ENCODE measurements at places on chromosomes 1 and 21. TPM values are rescaled to one million over a fixed set of nuclear protein-coding genes. Genes with fewer than 3 reads are reported as not detected.

DNA sequence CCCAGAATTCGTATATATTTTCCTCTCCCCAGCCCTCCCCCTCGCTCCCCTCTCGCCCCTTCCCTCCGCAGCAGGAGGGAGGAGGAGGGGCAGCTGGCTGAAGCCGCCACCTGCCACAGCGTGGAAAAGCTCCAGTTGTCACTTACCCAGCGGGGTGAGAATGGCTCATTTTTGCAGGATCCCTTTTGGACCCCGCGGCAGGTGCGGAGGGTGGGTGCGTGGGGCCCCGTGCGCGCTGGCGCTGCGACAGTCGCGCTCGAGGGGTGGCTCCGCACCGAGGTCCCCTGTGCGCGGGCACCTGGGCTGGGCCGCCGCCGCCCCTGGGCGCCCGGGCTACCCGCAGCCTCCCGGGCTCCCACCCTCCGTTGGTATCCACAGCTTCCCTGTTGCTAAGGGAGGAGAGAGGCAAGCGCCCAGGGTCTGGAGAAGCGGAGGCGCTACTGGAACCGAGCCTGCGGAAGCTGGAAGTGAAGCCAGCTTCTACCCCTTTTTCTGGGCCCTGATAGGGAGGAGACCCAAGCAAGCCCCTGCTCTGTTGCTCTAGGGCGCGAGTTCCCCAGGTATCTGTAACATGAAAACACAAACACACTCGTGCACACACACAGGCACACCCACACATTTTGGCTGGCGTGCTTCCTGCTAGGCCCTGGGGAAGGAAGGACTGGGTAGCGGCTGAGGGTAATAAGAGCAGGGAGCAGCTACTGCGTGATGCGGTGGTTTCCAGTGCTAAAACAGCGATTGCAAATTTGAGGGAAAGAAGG, at the start of gene ERICH3:
Gene ERICH3, minus strand, starts transcription at position 442 of the 761 bp plus-strand sequence. Its CDS starts 273 bp downstream, at position 169.
- DNase-seq = no peak

GRCh38 chr1:160162931-160163330, 11.5 kb downstream of the ATP1A4 start:
- DNase-seq = no peak

TAL1 gene
- total RNA-seq = not detected

GRCh38 chr1:79683420-79683819, 676.9 kb upstream of the ADGRL4 start:
- no peak for DNase-seq
